ENCODE measurements at places on chromosomes 5 and 9.
A peak's percentile ranks its signal among the peaks of the same experiment; 100 is the strongest.

DNA sequence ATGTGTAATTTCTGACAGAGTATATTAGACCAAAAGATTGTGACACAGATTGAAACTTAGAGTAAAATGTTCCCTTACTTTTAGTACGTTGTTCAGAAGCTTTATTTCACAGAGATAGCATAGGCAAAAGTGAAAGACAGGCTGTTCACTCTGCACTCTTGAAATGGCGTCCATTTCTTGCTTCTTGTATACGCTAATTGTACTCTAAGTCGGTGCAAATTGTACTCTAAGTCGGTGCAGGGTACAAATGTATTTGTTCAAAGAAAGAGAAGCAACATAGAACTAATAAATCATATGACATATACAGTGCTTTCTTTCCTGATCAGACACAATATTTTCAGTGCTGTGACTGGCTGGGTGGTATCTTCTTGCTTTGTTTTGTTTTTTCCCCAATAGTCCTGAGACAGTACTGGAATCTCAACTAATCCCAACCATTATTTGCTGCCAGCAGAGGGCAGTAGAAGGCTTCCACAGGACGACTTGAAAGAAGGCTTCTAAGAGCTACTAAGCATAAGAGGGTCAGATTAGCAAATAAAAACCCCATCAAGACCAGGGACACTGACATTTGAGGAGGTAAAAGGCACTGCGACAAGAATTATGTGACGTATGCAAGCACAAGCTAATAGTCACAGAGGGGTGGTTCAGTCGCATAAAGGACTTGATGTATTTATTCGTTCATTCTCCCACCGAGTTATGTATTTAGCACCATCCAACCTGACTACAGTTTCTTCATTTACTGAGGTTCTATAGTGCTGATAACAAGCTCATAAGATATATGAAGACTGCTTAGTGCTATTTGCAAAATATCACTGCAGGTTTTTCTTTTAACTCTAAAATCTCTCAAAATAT is 831.8 kb downstream of the TAF11L14 start:
- peak; percentile 24 for DNase-seq

DNA sequence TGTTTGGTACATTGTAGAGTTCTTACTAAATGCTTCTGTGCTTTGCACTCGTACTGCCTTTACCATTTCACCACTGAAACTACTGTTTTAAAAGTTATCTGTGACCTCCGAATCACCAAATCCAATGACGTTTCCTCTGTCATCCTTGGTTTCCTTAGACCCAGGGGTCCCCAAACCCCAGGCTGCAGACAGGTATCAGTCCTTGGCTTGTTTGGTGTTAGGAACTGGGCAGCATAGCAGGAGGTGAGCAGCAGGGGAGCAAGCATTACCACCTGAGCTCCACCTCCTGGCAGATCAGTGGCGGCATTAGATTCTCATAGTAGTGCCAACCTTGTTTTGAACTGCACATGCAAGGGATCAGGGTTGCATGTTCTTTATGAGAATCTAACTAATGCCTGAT is 26.8 kb upstream of the APC start:
- no peak for DNase-seq

- no peak for DNase-seq
Measured at GRCh38 chr5:175282611-175283225, 161.3 kb downstream of the DRD1 start.

- no peak for DNase-seq
Measured at GRCh38 chr9:73239570-73240265, 88.1 kb downstream of the ANXA1 start.

- DNase-seq, result no peak
Measured at GRCh38 chr5:32935283-32935682, 224.2 kb downstream of the NPR3 start.

DNA sequence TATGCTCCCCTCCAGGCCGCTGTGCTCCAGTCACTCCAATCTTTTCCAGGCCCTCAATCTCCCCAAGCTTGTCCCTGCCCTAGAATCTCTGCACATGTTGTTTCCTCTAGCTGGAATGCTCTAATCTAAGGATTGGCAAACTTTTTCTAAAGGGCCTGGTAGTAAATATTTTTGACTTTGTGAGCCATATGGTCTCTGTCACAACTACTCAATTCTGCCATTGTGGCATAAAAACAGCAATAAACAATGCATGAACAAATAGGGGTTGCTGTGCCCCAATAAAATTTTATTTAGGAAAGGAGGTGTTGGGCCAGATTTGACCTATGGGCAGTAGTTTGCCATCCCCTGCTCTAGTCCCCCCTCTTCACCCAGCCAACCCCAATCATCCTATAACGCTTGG is 150.5 kb upstream of the LRRTM2 start:
- no peak for DNase-seq

DNA sequence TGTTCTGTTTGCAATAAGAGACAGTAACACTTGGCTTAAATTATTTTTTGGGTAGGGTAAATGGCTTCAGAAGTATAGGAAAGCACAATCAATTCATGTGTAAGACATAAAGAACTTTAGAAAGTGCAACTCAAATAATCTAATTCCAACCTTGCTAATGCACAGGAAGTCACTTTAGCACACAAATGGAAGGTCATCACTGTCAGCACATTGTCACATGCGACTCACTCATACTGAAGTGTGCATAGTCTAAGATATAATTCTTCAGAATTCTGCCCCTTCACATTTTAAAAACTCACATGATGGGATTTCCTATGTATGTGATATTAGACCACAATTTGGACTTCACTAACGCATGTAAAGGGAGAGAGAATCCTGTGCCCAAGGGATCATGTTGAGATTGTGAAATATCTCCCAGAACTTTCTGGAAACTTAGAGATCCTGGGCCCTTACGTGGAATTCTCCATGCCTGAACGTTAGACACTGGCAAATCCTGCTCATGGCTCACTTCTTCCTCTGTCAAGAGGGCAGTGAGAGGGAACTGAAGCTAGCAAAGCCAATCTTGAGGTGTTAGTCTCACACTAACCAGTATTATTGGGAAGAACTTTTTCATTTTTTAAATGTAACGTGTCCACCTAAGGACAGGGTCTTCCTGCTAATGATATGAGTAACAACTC is 403.2 kb upstream of the PTGER4 start:
- DNase-seq, result no peak

GRCh38 chr9:126581893-126582292 is 31.8 kb upstream of the LMX1B start:
- DNase-seq, result no peak

DNA sequence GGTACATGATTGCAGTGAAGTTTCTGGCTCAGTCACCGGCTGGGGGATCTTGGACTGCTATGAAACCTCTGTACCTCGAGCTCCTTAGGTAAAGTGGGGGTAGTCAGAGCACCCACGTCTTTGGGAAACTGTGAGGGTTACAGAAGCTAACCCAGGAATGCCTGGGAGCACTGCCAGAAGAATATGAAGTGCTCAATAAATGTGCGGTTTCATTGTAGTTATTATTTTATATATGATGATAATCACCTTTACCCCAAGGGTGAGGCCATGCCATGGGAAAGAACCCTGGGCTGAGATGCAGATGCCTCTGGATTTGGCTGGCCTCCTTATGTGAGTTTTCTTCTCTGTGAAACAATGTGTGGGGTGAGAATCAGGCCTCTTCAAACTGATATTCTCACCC is 3.7 kb downstream of the NPR3 start:
- DNase-seq, result no peak

DNA sequence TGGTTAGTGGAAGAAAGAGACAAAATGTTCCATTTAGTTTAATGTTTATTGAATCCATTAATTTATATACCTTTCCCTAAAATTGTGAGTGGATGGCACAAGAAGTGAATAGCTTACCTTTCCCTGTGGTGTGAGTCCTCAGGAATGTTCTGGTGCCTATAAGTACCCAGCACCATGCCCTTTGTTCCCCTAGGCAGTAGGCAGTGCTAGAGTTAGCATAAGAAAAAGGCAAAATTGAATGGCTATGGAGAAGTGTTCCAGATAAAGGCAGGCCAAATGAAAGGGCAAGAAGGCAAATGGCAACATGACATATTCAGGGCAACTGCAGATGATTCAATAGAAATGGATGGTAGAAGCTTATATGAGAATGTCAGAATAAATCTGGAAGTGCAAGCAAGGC is 370.8 kb upstream of the PTGER4 start:
- no peak for DNase-seq

- DNase-seq, result no peak
Measured at GRCh38 chr9:90945336-90945735, 143.7 kb downstream of the SYK start.

DNA sequence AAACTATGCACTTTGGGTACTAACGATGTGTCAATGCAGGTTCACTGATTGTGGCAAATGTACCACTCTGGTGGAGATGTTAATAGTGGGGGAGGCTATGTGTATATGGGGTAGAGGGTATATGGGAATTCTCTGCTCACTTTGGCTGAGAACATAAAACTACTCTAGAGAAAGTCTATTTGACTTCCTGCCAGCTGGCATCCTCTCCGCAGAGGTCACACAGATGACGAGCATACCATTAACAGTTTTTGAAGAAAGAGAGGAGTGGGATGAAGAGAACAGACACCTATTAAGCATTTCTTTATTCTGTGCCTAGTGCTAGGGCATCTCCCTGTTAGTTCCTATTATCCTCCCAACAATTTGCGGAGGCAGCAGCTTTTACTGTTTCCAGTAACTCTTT is 58.4 kb upstream of the TRIM32 start:
- DNase-seq, result no peak

DNA sequence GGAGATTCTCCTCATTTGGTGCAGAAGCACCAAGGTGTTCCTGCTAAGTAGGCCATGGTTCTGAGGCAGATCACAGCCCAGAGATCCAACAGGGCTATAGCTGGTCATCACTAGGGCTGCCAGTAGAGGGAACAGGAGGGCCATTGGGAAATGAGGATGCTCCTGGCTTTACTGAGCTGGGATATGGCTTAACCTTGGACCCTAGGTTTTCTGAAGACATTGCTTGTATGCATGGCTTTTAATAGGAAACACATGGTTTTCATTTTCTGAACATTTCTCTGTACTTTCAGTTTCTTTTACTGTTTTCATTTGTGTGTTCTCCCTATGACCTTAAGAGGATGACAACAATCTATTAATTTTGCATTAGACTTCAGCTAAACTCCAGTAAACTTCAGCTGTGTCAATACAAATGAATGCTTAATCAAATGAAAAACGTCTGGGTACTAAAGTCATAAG is at the start of gene IFNW1:
Gene IFNW1, minus strand, starts transcription at position 406 of the 456 bp plus-strand sequence. Its CDS starts 262 bp downstream, at position 144.
- no peak for DNase-seq

DNA sequence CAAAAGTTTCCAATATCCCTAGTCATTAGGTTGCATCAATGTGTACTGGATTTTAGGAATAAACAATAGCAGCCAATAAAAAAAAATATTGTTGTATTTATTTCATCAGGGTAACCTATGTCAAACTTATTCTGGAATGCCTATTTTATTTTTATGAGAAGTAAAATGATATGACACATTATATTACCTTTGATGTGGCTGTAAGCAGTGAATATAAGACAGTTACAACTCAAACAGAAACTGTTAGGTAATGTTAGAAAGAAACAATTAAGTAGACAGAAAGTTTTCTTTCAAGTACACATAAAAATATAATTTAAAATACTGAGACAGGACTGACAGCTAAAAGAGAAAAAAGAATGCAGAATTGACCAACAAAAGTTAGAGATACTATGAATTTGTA is 65.5 kb downstream of the GNG10 start:
- DNase-seq, result no peak

GRCh38 chr5:174935854-174936474 is 211.6 kb downstream of the MSX2 start:
- DNase-seq, result peak; percentile 53

Measured in right lobe of liver (tissue), 6 donors.